Endothelial cell (in vitro differentiated cells): ENCODE measurements at places on chromosomes 7 and 10.

DNA sequence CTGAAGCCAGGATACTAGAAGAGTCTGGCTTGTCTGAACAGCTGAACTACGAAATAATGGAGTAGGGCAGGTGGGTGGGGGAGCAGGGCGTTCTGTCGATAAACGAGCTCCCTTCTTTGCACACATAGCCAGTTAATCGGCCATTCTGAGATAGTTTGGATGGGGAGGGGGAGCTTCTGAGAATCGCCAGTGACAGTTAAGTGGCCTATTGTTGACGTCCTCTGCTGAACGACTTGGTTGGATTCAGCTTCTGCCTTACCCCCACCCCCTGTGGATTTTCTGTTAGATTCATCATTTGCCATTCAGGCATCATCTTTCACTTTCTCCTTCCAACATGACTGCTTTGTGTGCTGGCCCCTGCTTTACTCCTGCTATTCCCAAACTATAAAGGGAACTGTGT is 520 bp downstream of the CPA5 start:
- DNase-seq, result no peak

GRCh38 chr10:107986571-107986970 is 822.1 kb upstream of the SORCS1 start:
- no peak for DNase-seq

GRCh38 chr7:54811041-54811845 is 52.2 kb upstream of the SEC61G start:
- DNase-seq, result no peak

DNA sequence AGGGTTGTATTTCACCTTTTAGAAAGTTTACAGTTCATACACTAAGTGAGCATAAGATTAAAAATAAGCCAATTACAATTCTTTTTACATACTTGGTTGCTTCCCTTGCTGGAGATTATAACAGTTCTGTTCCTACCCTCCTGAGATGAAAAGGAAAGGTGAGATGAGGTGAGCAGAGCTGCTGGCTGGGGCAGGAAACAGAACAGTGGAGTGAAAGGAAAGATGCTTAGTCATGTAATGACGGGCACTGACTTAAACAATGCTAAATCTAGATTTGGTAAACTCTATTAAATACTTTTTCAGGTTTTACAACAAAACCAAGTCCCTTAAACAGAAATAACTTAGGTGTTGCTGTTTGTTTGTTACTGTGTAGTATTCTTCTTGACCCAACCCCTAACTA is 19.9 kb upstream of the ZEB1 start:
- DNase-seq, result no peak

DNA sequence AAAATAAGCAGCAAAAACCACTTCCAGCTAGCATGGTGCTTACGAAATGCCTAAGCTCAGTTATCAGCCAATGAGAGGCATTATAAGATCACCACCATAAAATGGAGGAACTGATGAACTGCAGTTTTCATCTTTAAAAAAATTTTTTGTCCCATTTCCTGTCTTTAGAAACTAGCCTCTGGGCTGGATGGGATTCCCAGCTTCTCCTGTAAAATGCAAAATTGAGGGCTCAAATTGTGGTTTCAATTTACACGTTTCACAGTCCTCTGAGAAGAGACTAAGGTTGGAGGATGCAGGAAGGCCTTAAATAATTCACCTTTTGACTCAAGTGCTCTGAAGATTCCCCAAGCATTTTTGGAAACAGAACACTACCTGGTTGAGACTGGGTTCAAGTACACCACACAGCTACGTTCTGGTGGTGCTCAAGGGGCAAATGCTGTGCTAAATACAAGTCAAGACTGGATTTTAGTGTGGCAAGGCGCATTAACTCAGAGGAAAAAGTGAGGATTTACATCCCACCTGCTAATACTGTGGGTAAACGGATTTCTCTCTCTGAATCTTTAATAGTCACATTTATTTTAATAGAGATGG is 951 bp downstream of the ZNF25 start:
- no peak for DNase-seq

- no peak for DNase-seq
These were observed 84.6 kb upstream of the GHITM start for GRCh38 chr10:84054743-84055142.

DNA sequence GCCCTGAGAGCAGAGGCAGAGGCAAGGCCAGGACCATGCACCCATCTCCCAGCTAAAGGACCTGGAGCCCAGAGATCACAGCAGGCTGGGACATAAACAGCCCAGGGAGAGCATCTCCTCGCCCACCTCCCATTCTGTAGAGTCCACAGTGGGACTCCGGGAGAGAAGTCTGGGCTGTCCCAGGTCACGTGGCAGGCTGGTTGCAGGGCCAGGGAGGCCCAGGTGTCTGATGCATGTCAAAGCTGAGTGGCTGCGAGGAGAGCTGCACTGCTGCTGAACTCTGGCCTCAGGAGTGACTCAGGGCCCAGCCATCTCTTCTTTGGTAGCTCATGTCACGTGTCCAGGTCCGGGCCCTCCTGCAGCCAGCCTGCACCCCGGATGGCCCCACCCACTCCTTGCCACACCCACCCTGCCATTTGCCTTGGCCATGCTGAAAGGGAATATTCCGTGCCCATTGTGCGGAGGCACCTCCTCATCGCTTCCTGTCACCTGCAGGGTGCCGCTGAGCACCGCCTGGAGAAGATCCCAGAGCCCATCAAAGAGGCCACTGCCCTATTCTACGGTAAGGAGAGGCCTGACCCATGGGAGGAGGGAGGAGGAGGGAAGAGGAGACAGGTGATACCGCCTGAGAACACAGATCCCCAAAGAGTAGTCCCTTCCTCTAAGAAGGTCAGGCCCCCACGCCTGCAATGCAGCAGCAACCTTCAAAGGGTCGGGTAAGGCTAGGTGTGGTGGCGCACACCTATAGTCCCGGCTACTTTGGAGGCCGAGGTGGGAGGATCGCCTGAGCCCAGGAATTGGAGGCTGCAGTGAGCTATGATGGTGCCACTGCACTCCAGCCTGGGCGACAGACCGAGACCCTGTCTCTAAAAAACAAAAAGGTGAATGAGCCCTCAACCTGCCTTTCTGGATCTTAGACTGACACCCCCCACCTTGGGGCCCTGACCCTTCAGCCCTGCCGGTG is 12.6 kb upstream of the SH2B2 start:
- no peak for DNase-seq

GRCh38 chr10:70348228-70348850 is 34.1 kb downstream of the LRRC20 start:
- peak; percentile 58 for DNase-seq

GRCh38 chr10:19653931-19654330 is 162.3 kb upstream of the PLXDC2 start:
- DNase-seq, result no peak

DNA sequence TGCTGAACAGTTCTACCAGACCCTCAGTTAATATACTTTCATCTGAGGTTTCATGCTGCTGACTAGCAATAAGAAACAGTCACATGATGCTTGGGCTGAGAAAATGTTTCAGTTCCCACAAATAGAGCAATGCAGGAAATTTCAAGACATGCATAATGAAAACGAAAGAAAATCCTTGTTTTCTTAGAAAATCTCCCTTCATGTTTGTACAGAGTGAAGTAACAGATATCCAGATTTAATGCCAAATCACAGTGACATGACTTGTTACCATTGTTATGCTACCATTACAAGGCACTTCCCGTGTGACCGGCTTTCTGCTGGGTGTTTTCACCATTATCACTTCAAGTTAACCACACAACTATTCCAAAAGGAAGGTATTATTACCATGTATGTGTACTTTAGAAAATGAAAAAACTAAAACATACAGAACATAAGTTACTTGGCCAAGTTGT is 121.7 kb downstream of the DOCK4 start:
- DNase-seq, result no peak

- no peak for DNase-seq
These were observed 32.0 kb downstream of the AMZ1 start for GRCh38 chr7:2720024-2720423.

DNA sequence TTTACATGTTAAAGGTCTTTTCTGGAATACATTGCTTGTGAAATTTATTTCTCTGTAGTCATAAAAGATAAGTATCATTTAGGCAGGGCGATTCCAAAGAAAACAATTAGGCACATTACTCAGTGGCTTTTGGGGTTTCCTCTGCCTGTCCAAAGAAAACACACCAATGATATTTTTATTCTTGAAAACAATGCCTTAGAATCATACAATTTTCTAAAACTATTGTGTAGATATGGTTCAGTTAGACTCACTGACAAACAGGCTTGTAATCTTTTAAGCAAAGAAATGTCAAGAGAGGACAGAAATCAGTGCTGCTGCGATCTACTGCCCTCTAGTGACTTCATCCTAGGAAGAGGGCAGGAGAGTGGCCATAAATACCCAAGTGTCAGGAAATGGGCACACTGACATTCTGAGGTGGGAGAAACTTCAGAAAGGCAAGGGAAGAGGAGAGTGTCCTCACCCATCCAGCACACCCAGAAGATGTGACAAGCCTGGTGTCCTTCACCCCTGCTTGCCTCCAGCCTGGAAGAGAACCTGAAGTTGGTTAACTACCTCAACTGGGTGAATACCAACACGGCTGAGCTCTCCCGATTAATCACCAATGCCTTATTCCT is 120.5 kb downstream of the GALNT11 start:
- DNase-seq, result peak; percentile 43

- no peak for DNase-seq
These were observed 6.6 kb upstream of the PDLIM1 start for GRCh38 chr10:95297402-95297801.
